ENCODE measurements at places on chromosomes 3 and 15. TPM values are rescaled to one million over a fixed set of nuclear protein-coding genes. Genes with fewer than 3 reads are reported as not detected.

GRCh38 chr15:78761891-78762385 lies 49.3 kb downstream of the ADAMTS7 start:
- DNase-seq: no peak

DNA sequence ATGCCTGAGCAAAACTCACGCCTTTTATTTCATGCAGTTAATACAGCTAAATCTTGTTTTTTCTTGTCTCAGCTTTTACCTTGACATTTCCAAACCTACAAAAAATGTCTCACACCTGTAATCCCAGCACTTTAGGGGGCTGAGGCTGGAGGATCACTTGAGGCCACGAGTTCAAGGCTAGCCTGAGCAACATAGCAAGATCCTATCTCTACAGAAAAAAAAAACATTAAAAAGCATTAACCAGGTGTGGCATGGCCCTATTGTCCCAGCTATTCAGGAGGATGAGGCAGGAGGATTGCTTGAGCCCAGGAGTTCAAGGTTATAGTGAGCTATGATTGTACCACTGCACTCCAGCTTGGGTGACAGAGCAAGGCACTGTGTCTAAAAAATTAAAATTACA lies 3.9 kb upstream of the TMEM212 start:
- no peak for DNase-seq

GRCh38 chr15:44796508-44796907 lies 60.2 kb downstream of the TRIM69 start:
- no peak for DNase-seq

GRCh38 chr3:178170698-178171535 lies 365.3 kb upstream of the KCNMB2 start:
- no peak for DNase-seq

GRCh38 chr3:77976079-77976478 lies 936.2 kb downstream of the ROBO2 start:
- DNase-seq: no peak

DNA sequence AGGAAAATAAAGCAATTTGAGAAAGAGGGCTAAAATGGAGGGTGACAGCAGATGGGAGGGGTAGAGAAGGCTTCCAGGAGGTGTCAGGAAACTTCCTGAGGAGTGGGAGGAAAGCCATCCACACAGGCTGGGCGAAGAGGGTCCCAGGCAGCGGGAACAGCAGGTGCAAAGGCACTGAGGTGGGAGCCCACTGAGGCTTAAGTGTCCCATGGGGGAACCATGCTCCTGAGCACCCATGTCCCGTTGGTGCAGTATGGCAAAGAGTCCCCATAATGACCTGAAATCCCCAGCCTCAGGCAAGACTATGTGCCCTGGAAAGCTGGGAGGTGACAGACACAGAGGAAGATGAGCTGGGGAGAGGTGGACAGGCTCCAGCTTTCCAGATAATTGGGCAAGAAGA lies 30.0 kb downstream of the CFAP100 start:
- DNase-seq: no peak

The TMCO5A gene
- total RNA-seq: not detected

The LTF gene
- total RNA-seq: not detected

The ADAMTS17 gene
- 0.19 TPM for total RNA-seq

The ARNT2 gene
- not detected for total RNA-seq
